ENCODE measurements at places on chromosomes 7 and 10. TPM values are rescaled to one million over a fixed set of nuclear protein-coding genes. Genes with fewer than 3 reads are reported as not detected.

- DNase-seq = no peak
Observed at GRCh38 chr10:100567249-100567648, 31.5 kb downstream of the HIF1AN start.

CALML5 gene
- total RNA-seq = not detected

CYP3A7 gene
- total RNA-seq = not detected

GRCh38 chr7:37031571-37032257 lies 307.4 kb upstream of the AOAH start:
- DNase-seq = peak; percentile 72

DNA sequence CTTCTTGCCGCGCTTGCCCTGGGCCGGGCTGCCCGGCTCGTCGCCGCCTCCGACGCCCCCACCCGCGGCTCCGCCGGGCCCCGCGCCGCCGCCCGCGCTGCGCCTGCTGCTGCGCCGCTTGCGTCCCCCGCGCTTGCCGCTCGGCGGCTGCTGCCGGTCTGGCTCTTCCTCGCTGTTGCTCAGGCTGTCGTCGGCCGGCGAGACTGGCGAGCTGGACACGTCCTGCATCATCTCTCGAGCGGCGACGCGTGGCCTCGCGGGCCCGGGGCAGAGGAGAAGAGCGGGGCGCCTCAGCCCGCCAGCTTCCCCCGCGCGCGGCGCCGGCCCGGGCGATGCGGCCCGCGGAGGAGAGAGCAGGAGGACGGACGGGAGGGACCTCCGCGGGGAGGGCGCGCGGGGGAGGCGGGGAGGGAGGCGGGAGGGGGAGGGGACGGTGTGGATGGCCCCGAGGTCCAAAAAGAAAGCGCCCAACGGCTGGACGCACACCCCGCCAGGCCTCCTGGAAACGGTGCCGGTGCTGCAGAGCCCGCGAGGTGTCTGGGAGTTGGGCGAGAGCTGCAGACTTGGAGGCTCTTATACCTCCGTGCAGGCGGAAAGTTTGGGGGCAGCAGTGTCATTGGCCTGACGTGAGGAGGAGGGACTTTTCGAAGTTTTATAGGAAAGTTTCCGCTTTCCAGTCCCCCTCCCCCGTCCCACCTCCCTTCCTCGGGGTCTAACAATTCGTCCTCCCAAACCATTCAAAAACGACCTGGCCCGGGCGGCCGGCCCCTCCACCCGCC lies at the start of gene TWIST1:
Gene TWIST1 (minus strand): TSS at position 546 of the 779 bp plus-strand sequence. CDS start 315 bp downstream, at position 231.
- peak; percentile 63 for DNase-seq

LRRD1 gene
- not detected for total RNA-seq

ATG9B gene
- total RNA-seq = 7.5 TPM

DNA sequence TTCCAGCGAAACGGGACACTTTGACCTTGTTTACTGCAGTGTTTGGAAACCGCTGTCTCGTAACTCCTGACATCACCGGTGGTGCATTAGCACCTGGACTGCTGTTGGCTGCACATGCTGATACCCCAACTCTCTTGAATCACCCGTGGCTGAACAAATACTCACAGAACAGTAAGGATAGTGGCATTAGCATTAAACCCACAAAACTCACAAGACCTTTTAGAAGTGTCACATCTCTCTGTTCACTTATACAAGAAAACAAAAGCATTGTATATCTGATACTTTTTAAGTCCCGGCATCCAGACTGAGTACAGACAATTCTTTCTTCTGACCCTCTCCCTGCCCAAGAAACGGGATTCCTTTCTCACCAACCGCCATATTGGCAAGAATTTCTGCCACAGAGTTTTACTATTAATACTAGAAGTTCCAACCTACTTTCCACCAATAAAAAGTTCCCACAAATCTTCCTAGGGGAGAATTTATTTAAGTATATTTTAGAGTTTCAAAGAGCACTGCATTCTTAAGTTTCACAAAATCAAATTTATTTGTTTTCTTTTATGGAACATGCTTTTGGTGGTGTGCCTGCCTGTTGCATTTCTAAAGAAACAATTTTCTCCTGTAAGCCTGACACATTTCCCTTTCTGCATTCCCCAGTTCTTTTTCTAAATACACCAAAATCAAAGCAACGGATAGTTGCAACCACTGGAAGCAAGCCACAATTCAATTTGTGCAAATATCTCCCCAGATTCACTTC lies 208.4 kb upstream of the KLF14 start:
- DNase-seq = peak; percentile 59

- no peak for DNase-seq
Observed at GRCh38 chr7:16106300-16106699, 315.0 kb downstream of the CRPPA start.

DNA sequence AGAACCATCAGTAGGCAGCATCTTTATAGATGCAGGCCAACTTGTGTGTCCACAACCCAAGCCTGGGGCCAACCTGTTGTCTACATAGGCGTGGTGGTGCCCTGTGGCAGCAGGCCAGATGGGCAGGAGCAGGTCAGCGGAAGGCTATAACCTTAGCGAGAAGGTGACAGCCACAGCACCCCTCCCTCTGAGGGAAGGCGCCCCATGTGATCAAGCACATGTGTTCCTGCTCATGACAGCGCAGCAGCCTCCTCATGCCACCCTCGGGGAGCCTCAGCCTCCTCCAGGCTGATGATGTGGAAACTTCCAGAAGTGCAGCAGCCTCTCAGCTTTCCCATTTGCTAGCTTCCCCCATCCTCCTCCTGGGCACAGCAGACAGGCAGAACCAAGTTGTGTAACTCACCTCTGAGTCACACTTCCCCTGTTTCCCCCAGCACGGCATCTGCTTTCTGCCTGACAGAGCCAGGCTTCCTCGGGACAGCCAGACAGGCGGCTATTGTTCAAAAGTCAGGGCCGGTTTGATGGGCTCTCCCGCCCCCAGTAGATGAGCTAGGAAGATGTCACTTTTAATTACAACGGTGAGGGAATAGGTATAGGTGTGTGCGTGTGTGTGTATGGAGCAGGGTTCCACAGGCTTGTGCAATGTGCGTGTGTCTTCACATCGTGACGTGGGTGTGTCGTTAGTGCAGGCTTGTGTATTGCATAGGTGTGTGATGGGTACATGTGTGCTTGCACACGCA lies 312.0 kb upstream of the ZMIZ1 start:
- DNase-seq = no peak

- DNase-seq = no peak
Observed at GRCh38 chr10:67696029-67696428, at the start of gene CTNNA3. CTNNA3 (minus strand) TSS chr10:67696195.

- no peak for DNase-seq
Observed at GRCh38 chr7:100483722-100484672, at the start of gene NYAP1. NYAP1 (plus strand) TSS chr7:100483927; CDS start chr7:100485312, 1,385 bp downstream.

LGI1 gene
- not detected for total RNA-seq

DNA sequence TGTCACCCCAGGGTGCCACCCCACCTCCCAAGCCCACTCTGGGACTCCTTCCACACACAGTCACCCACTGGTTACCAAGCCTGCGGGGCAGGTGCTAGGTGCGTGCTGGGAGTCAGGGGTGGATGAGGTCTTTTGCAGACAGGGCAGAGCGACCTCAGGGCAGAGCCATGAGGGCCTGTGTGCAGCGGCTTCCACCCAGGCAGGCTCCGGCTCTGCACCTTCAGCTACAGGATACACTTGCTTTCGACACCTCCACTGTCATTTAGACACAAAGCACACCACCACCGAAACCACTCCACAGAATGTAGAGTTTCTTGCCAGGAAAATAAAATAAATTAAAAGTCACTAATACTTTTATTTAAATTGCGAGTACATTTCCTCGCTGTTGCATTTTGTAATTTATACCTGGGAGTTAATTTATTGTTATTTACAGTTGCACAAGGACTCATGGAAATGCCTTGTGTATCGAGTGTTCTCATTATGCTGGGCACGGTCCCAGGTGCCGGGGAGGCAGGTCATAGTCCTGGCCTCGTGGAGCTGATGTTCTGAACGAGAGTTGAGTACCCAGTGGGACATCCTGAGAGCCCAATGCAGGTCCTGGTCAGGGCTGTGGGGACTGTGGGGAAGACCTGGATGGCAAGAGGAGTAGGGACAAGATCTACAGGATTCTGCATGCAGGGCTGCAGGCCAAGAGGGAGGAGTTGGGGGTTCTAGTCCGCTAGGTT lies 127.8 kb downstream of the CUX1 start:
- no peak for DNase-seq
